Stimulated activated CD8-positive, alpha-beta memory T cell treated with anti-CD3 and anti-CD28 coated beads, Interleukin-15, amount 100 ng/mL, for 48 hours (primary cell): ENCODE measurements at places on chromosomes 16 and 17.

DNA sequence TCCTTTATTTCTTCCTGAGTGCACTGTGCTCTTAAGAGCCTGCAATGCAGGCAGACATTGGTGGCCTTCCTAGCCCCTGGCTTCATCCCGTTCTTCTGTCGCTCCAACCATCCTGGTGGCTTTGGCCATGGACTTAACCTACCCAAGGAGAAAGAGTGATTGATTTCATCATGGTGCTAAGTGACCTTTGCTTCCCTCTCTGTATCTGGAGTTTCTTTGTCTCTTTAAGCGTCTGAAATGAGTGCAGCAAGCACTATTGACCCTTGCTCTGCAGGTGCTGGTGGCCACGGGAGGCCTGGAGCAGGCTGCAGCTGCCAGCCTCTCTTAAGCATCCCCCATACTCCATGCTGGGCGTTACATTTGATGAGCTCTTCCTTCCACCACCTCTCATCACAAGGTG lies 60.5 kb downstream of the RAP1GAP2 start:
- no peak for DNase-seq

DNA sequence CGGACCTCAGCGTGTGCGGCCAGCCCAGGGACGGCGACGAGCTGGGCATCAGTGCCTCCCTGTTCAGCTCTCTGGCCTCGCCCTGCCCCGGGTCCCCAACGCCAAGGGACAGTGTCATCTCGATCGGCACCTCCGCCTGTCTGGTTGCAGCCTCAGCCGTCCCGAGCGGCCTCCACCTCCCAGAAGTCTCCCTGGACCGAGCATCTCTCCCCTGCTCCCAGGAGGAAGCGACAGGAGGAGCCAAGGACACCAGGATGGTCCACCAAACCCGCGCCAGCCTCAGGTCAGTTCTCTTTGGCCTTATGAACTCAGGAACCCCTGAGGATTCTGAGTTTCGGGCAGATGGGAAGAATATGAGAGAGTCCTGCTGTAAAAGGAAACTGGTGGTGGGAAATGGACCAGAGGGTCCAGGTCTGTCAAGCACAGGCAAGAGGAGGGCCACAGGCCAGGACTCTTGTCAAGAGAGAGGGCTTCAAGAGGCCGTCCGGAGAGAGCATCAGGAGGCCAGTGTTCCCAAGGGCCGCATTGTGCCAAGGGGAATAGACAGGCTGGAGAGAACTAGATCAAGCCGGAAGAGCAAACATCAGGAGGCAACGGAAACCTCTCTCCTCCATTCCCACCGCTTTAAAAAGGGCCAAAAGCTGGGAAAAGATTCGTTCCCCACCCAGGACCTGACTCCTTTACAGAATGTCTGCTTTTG lies 825 bp downstream of the HASPIN start:
- DNase-seq = no peak

- no peak for DNase-seq
Measured at GRCh38 chr16:30652718-30653117, 2.0 kb downstream of the PRR14 start.

DNA sequence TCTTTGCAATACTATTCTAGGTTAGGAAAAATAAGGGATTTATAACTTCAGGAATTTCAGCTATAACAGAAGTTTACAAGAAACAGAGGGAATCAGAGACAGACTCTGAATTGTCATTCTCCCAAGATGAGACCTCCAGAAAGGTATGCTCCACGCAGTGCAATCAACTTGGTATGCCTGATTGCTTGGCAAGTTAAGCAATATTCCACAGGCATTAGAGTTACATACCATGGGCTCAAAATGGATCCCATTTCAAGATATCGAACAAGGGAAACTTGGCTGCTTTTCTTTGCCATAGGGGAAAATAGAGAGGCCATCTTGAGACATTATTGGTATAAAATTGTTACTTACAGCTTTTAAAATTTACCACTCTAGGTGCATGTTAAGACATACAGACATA lies 615.6 kb upstream of the SOX9 start:
- no peak for DNase-seq

GRCh38 chr16:74296104-74296431 lies 546 bp upstream of the PSMD7 start:
- no peak for DNase-seq

DNA sequence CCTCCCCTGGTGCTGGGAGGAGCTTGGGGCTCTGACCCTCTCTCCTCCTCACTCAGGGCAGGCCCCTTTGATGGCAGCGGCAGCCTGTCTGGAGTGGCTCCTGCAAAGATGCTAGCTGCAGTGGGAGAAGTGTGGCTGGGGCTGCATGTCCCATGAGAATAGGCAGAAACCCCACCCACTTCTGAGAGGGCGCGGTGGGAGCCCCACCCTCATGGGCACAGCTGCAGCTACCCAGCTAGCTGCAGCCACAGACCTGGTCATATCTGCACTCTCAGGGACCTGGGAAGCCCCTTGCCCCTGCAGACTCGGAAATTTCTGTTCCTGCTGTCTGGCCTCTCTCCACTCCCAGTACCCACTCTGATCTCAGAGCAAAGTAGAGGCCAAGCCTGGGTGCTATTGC lies 72.2 kb upstream of the BRD7 start:
- DNase-seq = no peak

- no peak for DNase-seq
Measured at GRCh38 chr17:27379888-27380533, 76.2 kb upstream of the KSR1 start.

DNA sequence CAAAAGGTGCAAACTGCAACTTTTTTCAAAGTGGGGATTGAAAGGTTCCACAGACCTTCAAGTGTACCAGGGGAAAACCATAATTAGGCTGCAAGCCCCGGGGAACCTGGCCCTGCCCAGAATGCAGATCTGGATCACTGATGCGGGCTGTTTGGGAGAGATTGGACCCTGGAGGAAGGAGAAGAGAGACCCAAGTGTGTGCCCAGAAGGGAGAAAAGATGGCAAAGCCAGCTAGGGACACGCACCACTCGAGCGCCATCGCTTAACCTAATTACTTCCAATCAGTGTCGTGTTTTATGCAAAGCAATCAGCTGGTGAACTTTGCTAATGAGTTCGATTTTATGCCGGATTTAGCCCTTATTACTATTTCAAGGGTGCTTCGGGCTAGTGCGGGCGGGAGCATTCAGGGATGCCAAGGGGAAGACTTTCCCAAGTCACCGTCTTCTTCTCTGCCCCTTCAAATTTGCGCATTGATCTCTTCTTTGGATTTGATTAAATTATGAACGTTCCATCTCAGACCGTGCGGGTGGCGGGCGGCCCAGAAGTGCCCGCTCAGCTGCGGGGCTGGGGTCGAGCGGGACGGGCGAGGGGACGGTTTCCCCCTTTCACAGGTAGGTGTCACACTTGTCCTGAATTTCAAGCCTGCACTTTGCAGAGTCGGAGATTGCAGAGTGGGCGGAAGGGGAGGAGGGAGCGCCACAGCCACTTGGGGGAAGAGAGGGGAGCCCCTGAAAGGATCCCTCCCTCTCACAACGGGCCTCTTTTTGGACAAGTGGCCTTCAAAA lies 4.0 kb downstream of the IRX5 start:
- no peak for DNase-seq

- DNase-seq = peak; percentile 7
Measured at GRCh38 chr17:37570527-37571093, 38.6 kb downstream of the SYNRG start.

GRCh38 chr16:60077861-60078260 lies 1343.7 kb upstream of the GOT2 start:
- DNase-seq = no peak

DNA sequence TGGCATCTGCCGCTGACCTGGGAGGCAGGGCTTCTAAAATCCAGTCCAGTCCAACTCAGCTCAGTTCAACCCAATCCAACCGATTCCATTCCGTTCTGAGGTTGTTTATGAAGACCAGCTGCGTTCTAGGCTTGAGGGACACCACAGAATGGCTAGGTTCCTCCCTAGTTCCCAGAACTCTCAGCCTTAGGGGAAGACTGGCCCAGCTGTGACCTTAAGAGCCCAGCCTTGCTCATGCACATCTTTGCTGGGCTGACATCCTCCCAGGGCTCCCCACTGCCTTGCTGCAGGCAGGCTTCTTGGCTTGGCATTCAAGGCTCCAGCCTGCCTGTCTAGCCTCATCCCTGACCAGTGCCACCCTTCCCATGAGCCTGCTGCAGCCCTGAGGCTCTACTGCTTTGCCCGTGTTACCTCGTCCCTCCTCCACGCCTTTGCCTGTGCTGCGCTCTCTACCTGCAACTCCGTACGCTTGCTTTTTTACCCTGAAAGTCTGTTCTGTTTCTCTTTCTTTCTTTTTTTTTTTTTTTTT lies 7.9 kb downstream of the SLC12A3 start:
- DNase-seq = no peak

- DNase-seq = no peak
Measured at GRCh38 chr17:82061047-82061925, 4.3 kb downstream of the DUS1L start.

- no peak for DNase-seq
Measured at GRCh38 chr17:5516060-5516792, 29.9 kb downstream of the MIS12 start.

DNA sequence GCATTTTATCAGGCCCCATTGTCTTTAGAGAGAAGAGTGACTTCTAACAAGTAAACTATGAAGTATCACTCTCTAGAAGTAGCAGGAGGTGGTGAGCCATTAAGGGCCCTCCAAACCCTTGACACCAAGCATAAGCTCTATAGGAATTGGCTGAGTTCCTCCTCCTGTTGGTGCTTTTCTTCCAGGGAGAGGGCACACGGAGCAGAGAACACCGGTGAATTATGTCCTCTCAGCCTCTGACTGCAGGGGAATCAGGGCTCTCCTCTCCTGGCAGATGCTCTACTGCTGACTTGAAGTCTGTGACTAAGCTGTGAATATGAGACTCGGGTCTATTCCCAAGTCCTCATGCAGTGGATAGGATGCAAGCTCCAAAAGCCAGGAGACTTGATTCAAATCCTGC lies 32.3 kb downstream of the CHD9 start:
- DNase-seq = no peak

DNA sequence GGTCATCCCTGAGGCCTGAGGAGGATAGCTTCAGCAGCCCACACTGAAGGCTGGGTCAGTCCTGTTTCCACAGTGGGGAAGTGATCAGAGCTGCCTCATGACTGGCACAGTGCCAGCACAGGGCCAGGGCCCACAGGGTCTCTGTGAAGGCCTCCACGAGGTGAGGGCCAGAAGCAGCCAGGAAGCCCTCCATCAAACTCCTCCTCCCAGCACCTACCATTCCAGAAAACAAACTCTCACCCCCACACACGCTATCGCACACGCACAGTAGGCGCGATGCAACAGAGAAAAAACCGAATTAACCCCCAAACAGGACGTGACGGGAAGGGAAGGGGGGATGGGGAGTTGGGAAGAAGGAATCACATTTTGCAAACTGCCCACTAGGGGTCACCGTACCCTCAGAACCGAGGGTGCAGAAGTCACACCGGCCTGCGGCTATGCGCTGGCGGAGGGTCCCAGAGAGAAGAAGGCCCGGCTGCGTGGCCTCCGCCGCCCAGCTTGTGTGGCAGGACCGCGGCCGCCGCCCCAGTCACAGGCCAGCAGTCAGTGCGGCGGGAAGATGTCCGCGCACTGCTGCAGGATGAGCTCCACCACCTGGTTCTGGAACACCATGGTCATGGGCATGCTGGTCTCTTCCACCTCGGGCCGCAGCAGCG lies 37.6 kb downstream of the ARHGAP27 start:
- no peak for DNase-seq

GRCh38 chr16:86882586-86883280 lies 304.4 kb downstream of the FOXL1 start:
- no peak for DNase-seq

DNA sequence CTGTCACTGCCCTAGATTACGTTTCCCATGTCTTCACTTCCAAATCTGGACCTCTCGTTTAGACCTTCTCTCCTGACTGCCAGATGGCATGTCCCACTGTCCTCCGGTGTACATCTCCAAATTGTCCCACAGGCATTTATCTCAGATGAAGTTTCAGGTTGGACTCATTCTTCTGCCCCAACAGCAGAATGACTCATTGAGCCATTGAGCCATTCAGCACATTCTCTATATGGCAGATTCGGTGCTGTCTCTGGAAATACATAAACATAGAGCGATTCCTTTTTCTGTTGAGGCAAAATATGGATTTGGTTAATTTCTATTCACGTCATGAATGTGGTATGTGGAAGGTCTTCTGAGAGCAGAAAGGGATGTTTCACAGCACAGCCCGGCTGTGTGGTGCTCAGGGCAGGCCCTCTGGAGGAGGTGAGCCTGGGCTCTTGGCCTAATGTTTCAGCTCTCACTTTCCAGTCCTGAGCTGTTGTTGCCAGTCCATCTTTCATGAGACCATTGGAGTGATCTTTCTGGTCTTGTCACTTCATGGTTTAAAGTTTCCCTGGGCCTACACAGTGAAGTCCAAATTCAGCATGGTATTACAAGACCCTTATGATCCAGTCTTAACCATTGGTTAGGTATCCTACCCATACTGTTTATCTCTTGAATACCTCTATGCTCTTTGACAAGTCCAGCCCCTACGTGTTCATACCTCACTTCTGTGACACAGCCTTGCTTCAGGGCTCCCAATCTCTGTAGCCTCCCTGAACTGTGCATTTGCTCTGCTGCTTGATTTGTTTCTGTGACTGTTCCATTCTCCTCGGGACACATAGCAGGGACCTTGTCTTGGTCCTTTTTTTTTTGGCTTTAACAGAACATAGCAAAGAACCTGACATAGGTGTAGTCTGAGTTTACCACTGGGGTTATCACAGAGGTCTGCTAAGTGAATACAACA lies 15.9 kb downstream of the HAPSTR1 start:
- no peak for DNase-seq

- DNase-seq = no peak
Measured at GRCh38 chr17:34252444-34253138, 2.5 kb upstream of the CCL2 start.

GRCh38 chr17:74779501-74779900 lies 3.4 kb upstream of the NAT9 start:
- no peak for DNase-seq

DNA sequence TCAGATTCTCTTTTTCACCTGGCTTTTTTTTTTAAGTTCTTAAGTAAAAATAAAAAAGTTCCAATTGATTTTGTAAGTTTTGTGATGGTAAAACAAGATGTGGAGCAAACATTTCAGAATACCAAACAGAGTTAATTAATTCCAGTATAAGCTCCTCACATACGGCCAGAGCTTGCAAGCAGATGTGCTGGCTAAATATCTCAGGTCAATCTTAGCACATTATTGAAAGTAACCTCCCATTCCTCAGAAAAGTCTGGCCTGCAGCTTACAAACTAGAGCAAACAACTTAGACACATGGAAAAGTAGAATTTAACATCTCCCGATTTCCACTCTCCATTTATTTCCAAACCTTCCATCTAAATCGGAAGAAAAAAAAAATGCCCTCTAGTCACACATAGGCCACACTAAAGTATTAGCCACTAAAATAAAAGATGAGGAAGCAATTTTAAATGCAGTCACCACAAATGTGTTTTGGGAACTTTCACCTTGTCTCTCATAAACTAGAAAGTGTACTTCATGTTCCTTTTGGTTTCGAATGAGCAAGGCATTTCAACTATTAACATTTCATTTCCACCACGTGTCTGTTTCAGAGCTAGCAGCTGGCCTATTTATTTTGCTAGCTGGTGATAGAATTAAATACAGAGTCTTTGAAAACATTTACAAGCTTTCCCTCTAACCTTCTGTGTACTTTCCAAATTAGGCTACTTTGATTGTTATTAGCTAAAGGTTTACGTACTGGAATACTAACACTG lies 143.3 kb downstream of the STX8 start:
- no peak for DNase-seq
